ENCODE measurements at places on chromosomes 3 and 15.
A peak's percentile ranks its signal among the peaks of the same experiment; 100 is the strongest.

DNA sequence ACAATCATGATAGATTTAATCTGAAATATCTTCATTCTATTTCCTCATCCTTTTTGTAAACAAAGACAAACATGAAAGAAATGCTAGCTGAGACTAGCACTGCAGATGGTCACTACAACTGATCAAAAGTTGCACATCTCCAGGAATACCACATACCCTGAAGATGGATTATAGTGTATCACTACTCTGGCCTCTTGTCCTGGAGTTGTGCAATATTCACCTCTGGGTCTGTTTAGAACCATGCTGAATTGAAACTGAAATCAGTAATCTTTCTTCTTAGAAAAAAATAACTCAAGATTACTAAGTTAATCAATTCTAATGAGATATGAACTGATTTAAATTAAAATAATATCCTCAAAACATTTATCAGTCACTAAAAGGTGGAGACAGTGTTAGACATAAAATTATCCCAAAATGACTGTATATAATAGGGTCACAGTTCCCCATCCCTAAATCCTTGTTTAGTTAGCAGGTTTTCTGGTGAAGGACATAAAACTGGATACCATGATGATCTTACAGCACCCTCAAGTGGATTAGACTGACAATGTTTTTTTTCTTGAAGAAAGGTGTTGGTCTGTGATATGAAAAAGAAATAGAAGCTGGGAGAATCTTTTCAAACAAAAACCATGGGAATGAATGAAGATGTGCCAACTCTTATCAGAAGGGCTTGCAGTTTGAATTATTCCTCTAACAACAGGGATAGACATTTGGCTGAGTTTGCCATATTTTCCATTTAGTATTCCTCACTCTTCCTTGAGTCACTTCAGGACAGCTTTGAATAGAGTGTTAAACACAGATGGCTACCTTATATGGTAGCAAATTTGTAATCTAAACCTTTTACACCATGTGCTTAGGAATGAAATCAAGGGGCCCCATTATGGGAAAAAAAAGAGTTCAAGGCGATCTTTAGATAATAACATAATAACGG lies 7.1 kb upstream of the TTC14 start:
- no peak for DNase-seq

- DNase-seq = no peak
Measured at GRCh38 chr3:36679384-36680200, 84.8 kb downstream of the DCLK3 start.

DNA sequence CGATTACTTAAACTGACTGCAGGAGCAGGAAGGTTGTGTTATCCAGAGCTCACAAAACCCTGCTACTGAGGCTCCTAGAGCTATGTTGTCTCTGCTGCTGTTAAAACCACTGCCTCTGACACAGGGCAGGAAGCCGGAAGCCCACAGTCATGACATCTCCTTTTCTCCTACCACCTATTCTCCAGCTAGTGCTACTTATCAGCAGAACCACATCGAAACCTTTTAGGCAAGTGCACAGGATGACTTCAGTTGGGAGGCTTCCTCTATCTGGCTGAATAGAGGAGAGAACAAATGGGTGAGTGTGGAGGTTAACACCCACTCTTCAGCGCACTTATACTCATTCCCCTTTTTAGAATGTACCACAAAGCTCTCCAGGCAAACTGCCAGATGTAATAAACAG lies 638.0 kb downstream of the OTOL1 start:
- peak; percentile 88 for DNase-seq

DNA sequence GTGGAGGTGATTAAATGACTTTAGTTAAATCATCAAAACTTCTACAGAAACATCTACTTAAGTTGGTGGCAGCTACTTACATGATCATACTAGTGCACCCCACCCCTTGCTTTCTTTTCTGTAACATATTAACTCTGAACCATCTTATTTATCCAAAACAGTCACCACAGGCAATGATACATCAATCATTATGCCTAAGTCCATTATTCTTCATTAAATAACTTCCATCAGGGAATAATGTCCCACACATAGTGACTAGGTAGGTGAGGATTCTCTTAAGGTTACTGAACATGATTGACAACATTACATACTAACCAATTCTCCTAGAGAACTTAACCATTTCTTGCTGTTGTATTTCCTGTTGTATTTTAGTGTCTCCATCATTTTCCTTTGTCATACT lies 210.2 kb downstream of the NR1D2 start:
- no peak for DNase-seq

DNA sequence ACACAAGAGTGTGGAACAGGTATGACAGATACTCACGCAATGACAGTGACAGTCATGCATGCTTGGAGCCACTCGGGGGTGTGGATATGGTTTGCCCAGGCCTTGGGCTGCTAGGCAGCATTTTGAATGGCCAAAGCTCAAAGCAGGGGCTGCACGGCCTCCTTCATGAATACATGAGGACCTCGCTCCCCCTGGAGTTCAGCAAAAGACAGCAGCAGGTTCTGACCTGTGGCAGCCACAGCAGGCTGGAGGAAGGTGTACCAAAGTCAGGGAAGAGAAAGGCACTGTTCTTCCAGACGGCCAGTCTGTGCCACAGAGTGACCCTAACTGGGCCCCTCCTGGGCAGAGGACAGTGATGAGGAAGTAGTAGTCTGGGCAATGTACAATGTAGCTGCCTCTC lies 88.2 kb upstream of the C2CD4B start:
- no peak for DNase-seq

DNA sequence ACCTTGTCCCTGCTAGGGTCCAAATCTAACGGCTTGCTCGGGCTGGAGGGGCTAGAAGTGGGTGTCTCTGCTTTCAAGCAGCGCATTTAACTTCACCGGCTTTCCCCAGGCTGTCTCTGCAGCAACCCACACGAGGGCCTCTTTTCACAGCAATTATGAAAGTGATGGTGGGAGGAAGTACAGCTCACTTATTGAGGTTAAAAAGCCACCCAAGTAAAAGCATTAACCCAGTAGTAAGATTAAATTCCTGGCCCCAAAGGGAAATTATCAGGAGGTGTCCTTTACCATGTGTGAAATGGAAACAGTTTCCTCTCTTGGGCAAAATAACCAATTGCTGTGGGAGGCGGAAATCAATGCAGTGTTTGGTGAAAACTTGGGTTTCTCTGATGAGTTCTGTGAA lies 41.1 kb downstream of the NGRN start:
- no peak for DNase-seq

- DNase-seq = no peak
Measured at GRCh38 chr3:193292386-193292785, 51.4 kb downstream of the PLAAT1 start.

- DNase-seq = no peak
Measured at GRCh38 chr3:126117212-126117611, 33.3 kb upstream of the SLC41A3 start.

DNA sequence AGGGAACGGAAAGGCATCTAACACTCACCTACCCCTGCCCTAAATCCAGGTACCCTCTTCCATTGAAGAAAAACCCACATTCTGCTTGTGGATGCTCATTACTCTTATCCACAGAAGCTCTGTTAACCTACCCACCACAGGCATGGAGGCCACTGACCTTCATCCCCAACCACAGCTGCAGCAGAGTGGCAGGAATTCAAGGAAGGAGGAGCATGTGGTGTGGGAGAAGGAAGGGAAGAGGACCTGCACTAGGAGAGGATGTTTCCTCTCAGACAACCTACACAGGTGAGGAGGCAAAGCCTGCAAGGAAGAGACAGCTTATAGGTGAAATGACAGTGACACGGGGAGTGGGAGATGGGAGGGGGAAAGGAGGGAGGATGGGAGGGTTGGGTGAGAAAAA lies 192.5 kb upstream of the TSC22D2 start:
- DNase-seq = no peak
